Spinal cord (tissue), 10 donors: ENCODE measurements at places on chromosomes 3 and 15. TPM values are rescaled to one million over a fixed set of nuclear protein-coding genes. Genes with fewer than 3 reads are reported as not detected.

Gene ZDHHC19
- total RNA-seq: 0.30 TPM

Gene COL6A5
- 0.20 TPM for total RNA-seq

Gene OR5K4
- total RNA-seq: not detected

Gene FBXL22
- total RNA-seq: 1.2 TPM

Gene BOC
- 37.7 TPM for total RNA-seq
